ENCODE measurements at places on chromosomes 6 and 20.

- DNase-seq: no peak
These were observed 154.0 kb downstream of the CLVS2 start for GRCh38 chr6:123150076-123150475.

DNA sequence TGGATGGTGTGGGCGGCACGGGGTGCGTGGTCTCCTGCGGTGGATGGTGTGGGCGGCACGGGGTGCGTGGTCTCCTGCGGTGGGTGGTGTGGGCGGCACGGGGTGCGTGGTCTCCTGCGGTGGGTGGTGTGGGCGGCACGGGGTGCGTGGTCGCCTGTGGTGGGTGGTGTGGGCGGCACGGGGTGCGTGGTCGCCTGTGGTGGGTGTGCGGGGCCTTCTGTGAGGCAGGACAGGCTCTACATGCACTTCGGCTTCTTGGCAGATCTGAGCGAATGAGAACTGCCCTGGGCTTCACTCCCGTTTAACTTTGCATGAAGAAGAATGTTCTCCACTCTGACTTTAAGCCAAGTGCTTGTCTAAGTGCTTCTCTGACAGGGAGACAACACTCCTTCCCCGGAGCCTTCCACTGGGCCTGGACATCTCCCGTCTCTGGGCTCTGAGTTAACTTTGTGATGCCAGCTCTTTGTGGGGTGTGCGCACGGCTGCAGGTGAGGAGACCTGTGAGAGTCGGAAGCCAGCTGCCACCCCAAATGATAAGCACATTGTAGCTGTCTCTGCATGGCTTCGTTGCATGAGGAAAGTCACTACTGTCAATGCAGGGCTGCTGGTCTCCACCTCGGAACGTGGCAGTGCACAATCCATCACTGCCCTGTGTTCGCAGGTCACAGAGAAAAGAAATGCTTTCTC is 244.8 kb downstream of the DLL1 start:
- no peak for DNase-seq

DNA sequence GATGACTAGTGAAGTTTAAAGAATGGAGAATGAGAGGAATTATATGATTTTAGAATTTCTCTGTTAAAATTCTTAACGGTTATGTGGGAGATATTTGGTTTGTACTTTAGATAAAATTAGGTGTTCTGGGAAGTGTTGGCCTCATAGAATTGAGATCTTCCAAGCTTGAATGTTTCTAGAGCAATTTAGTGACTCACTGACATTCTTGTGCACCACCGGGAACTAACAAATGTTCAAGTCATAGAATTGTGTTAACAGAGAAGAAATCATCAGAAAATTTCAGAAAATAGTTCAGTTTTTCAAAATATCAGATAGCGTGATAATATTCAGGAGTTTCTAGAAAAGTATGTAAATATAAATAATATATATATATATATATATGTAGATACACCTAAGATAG is 67.9 kb upstream of the BMP5 start:
- DNase-seq: no peak

DNA sequence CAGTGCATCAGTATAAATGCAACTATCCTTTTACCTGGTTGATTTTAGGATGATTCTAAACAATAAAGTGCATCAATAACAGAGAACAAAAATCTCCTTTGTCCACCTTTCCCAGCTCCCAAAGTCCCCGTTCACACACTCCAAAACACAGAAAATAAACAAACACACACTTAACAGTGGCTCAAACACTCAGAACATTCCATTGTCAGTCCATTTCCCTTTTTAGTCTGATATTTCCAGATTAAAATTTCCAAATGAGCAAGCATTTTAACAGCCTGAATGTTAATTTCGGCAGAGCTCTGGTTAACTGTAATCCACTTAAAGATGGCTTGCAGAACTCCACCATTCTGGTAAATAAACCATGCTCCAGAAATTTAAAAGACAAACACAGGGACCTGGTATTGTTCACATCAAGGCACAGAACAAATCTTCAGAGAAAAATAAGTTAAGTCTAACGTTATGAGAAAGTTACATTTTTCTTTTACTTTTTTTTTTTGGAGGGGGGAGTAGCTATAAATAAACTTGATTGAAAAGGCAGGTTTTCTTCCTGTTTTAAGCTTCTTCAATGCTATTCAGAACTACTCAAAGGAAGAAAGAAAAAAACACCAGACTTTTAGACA is 100.8 kb downstream of the DST start:
- DNase-seq: no peak

DNA sequence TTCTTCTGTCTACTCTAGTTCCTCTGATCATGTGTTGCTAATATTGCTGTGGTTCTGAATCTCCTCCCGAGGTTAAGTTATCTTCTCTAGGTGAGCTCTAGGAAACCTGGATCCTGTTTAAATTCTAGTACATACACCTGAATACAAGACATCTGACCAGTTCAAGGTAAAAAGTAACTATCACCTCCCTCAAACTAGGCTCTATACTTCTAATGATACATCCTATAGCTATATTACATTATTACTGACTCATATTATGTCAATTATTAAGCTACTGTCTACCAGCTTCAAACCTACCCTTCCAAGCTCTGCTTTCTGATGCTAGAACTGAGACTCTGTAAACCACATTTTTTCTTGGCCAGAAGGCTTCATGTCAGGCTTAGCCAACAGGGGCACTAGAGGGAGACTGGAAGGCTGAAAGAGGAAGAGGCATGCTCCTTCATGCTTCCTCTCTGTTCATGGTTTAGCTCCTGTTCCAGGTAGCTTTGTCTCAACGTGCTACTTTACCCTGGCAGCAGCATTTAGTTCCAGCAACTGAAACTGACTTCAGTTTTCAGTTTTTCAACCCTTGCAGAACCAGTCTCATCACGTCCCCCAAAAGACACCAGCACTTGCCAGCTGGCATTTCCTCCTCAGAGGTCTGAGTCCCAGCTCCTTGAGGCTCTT is 148.4 kb upstream of the TOP1 start:
- no peak for DNase-seq
